Posterior cingulate gyrus (tissue), 11 donors: ENCODE measurements at places on chromosomes 16 and 17.

- peak; percentile 5 for DNase-seq
Measured at GRCh38 chr17:9090641-9091096, 69.4 kb downstream of the NTN1 start.

GRCh38 chr16:53998024-53998810 lies 288.4 kb downstream of the IRX3 start:
- DNase-seq, result no peak

GRCh38 chr17:81342269-81343070 lies 47.4 kb upstream of the SLC38A10 start:
- no peak for DNase-seq

- DNase-seq, result peak; percentile 34
Measured at GRCh38 chr17:55420776-55421178, 858 bp downstream of the MMD start.

- DNase-seq, result no peak
Measured at GRCh38 chr17:52027620-52028295, 130.8 kb downstream of the CA10 start.

- no peak for DNase-seq
Measured at GRCh38 chr16:5228369-5228768, 130.8 kb upstream of the EEF2KMT start.

- DNase-seq, result no peak
Measured at GRCh38 chr17:73711184-73711583, 66.9 kb upstream of the SDK2 start.

GRCh38 chr16:48158296-48158695 lies 2.5 kb upstream of the ABCC12 start:
- no peak for DNase-seq

DNA sequence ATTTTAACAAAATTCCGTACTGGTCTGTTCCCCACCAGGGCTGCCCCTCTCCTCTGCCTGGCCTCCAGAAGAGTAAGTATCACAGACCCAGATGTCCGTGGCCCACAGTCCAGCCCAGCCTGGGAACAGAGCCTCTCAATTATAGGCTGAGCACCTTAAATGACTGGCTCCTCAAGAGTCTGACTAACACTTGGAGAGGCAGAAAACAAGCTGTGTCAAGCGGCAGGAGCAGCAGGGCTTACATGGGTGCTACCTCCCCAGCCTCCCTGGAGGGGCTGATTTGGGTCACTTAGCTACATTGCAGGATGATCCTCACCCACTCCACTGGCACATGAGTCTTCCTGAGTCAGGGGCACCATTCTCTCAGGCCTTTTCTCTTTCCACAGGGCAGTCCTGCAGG lies 209.7 kb downstream of the COPRS start:
- no peak for DNase-seq

- DNase-seq, result peak; percentile 76
Measured at GRCh38 chr16:89320782-89321501, 103.4 kb downstream of the ZNF778 start.

DNA sequence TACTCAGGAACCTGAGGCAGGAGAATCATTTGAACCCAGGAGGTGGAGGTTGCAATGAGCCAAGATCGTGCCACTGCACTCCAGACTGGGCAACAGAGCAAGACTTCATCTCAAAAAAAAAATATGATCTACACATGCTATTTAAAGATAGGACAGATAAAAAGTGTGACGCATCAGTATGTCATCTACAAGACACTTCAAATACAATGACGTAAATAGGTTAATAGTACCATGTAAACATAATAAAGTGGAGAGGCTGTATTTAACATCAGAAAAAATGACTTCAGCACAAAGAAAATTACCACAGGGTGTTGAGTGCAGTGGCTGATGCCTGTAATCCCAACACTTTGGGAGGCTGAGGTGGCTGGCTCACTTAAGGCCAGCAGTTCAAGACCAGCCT lies 20.2 kb downstream of the ZNF778 start:
- no peak for DNase-seq

GRCh38 chr16:68362947-68363657 lies 52.3 kb downstream of the PRMT7 start:
- DNase-seq, result no peak

DNA sequence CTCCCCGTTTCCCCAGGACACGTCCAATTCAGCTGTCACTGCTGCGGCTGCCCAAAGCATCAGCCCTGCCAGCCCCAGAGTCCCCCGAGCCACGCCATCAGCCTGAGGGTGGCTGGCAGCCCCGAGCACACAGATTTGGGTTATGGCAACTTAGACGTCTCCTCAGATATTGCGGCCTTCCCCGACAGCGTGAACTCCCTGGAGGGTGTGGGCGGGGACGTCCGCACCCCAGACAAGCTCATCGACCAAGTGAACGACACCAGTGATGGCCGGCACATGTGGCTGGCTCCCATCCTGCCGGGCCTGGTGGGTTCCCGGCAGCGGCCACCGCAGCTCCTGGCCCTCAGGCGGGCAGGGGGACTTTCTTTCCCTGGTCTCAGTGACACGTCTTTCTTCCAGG lies 224.8 kb downstream of the KATNIP start:
- DNase-seq, result no peak

- DNase-seq, result peak; percentile 84
Measured at GRCh38 chr16:87062569-87063442, 254.4 kb downstream of the C16orf95 start.

DNA sequence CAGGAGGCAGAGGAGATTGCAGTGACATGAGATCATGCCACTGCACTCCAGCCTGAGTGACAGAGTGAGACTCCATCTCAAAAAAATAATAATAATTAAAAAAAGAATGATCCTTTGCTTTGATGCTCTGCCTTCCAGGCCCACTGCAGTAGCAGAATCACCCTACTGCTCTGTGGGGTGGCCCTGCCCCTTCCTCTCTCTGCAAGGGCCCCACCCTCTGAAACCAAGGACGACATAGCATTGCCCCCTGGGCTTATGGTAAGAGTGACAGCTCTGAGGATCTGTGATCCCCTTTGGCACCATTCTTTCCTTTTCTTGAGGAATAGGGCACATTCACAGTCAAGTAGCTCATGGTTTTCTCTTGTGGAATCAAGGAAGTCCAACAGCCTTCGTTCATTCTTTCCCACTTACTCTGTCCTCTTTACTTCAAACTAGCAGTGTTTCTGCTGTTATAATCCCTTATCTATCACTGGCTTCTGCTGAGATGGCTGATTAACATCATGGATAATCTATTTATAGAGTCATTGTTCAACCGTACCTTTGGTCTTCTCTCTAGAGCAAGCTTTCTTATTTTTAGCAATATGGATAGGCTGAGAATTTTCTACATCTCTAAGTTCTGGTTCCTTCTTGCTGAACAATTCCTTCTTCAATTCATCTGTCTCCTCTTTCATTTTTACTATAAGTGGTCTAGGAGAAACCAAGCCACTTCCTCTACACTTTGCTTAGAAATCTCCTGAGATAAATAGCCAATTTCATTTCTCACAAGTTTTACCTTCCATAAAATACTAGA lies 14.1 kb downstream of the RAD51C start:
- peak; percentile 2 for DNase-seq

GRCh38 chr17:62172492-62173291 lies 107.6 kb upstream of the MED13 start:
- DNase-seq, result no peak

- no peak for DNase-seq
Measured at GRCh38 chr17:830950-831349, 48.8 kb downstream of the MRM3 start.

GRCh38 chr17:18101828-18102227 lies 6.7 kb upstream of the MYO15A start:
- DNase-seq, result no peak

- DNase-seq, result no peak
Measured at GRCh38 chr17:44207743-44208142, 8.1 kb upstream of the ATXN7L3 start.

DNA sequence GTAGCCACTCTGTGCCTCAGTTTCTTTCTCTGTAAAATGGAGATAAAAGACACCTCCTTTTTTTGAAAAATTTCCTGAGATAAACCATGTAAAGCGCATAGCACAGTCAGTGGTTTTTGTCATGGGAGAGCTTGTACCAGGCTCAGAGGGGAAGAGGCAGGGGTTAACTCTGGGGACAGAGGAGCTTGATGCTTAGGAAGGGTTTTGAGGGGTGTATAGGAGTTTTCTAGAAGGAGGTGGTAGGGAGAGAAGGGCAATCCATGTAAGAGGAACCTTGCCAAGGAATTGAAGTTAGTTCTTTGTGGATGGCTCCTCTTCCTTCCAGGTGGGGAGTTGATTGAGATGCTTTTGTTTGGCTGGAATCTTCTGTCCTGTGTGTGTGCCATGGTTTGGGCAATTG lies 131.9 kb upstream of the GSE1 start:
- no peak for DNase-seq

GRCh38 chr16:23753908-23754593 lies 775 bp upstream of the CHP2 start:
- no peak for DNase-seq

GRCh38 chr17:32588982-32589381 lies 102.2 kb downstream of the CDK5R1 start:
- DNase-seq, result no peak

DNA sequence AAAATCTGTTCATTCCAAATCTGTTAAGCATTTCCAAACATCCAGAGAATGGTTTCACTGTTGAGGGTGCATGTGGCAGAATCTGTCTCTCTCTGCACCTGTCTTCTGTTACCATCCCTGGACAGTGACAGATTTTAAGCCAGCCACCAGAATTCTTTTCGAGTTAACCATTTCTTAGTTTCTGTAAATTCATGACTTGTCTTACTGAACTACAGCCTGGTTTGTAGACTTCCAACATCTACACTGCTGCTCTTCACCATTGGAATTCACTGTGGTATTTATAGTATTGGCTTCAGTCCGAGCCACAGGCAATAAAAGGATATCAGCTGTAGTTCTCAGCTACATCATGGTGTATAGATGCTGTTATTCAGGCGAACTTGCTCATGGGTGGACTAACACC lies 47.6 kb downstream of the GOSR1 start:
- no peak for DNase-seq
